ENCODE measurements at places on chromosomes 1 and 21.

DNA sequence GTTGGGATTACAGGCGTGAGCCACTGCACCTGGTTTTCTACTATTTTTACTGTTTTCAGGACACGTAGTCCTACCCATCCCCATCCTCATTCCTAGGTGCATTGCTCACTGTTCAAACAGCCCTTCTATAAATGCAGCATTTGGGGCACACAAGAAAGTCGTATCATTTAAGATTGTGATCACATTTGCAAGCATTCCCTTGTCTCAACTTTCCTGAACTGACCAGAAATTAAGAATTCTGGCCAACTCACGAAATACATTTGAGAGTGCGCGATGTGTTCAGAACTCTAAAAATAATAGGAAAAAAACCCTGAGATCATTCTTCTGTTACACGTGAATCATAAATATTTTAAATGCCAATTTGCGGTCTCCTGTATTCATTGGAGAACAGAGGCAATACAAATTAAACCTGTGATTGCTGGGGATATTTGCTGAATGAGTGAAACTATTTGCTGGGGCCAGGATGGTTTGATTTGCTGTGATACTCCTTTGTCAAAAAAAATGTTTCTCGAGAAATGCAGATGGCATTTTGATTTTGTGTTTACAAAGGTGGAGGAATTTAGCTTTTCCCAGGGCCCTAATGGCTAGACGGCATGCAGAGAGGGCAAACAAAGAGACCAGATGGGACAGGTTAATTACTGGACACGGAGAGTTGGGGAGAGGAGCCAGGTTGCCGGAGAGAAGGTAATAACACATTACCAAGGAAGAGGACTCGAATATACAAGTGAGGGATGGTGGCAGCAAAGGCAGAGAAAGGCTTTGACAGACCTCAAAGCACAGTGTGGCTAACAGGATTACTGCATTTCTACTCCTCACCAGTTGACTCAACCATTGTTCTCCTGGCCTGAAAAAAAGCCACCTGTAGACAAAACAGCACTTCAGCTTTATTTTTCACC is 38.4 kb downstream of the STPG1 start:
- no peak for DNase-seq

DNA sequence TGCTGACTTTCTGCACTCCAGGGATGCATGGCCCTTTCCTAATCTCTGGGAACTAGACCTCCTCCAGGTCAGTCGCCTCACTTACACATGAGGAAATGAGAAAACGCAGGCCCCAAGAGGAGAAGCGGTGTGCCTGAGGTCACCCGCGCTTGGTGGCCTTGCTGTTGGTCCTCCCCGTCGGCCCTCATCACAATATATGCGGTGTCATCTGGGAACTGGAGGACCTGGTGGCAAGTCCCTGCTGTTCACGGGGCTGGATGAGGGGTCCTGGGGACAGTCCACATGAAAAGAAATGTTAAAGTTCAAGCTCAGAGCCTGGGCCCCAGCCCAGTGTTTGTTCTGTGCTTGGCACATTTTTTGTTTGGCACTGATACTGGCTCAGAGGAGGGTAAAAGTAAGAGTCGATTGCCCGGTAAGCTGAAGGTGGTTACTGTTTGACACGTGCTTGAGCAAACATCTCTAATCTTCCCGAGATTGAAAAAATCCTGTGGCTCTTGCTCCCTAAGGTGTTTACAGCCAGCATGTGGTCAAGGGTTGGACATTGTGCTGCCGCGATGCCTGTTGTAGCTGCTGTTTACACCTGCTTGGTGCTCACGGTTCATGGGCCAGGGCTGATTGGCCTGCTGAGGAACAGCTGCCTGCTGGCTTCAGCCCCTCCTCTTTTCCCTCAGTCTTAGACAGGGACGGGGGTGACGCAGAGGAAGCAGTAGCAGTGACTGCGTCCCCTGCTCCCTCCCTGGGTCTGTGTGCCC is 5.2 kb downstream of the COQ8A start:
- no peak for DNase-seq

GRCh38 chr1:115677182-115677555 is 35.4 kb downstream of the VANGL1 start:
- DNase-seq, result peak; percentile 31

- no peak for DNase-seq
These were observed 111.8 kb downstream of the MAN1A2 start for GRCh38 chr1:117479086-117479485.

GRCh38 chr1:193486671-193487229 is 300.3 kb upstream of the B3GALT2 start:
- no peak for DNase-seq

DNA sequence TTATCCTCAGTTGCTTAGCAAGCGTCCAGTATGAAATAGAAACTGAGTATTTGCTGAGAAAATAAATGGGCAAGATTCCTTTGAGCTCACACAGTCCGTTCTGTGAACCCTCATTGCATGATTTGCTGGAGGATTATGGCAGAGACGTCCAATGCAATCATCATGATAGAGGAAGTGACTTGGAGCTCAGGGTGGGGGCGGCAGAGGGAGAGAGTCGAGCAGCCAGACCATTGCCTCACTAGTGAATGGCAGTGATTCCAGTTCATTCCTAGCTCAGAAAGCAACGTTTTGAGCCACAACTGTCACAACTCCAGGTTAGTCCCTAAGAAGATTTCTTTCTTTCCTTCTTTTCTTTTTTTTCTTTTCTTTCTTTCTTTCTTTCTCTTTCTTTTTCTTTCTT is 27.5 kb upstream of the COL9A2 start:
- no peak for DNase-seq

DNA sequence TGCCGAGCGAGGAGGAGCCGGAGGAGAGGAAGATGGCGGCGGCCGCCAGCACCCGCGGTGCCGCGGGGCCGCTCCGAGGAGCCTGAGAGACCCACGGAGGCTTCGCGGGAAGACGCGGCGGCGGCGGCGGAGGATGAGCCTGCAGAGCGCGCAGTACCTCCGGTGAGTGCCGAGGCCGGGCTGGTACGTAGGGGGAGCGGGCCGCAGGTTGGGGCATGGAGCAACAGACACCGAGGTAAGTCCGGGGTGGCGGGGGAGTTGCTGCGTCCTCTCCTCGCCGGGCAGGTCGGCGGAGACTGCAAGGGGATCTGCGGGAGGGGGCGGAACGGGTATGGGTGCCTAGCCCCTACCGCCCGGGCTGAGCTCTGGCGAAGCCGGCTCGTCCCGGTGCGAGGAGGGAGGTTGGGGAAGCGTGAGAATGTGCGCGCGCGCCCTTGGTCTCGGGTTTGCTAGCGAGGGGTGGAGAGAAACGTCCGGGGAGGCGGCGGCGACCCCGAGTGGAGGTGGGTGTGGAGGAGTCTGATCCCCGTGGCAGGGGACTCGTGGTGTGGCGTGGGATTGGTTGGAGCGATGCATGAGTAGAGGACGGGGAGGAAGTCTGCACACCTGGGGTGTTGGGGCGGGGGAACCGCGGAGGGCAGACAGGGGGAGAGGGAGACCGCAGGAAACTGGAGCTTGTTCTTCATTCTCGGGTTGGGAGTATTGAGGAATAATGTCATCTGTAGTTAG is at the start of gene SMG7:
SMG7 (plus strand) TSS at position 12 of the 729 bp plus-strand sequence; CDS start at position 134, 122 bp downstream.
- no peak for DNase-seq

- DNase-seq, result no peak
These were observed 68.0 kb downstream of the TRIM11 start for GRCh38 chr1:228338521-228339051.

- DNase-seq, result no peak
These were observed 125.4 kb downstream of the ZZZ3 start for GRCh38 chr1:77557053-77557452.

- DNase-seq, result no peak
These were observed 24.7 kb downstream of the INAVA start for GRCh38 chr1:200919386-200919785.

DNA sequence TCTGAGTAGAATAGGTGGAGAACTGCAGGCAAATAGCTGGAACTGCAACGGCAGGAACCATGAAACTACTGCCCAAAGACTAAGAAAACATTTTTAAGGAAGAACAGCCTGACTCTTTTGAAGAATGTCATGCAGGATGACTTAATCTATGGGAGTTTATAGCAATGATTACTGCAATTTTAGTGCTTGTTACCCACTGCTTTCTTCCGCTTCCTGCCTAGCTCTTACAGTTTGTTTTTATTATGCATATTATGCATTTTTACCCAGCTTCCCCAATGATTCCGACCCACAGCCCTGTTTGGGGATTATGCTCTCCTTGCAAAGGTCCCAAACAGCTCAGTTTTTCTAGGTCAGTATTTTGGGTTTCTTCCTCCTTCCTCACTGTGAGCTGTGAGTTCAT is 71.2 kb downstream of the PCNX2 start:
- DNase-seq, result no peak

DNA sequence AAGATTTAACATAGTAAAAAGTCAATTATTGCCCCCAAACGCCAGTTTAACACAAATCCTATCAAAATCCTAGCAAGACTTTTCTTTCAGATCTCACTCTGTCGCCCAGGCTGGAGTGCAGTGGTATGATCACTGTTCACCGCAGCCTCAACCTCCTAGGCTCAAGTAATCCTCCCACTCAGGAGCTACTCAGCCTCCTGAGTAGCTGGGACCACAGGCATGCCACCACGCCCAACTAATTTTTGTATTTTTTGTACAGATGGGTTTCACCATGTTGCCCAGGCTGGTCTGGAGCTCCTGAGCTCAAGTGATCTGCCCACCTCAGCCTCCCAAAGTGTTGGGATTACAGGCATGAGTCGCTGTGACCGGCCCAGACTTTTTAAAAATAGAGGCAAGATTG is 4.8 kb downstream of the SNIP1 start:
- DNase-seq, result no peak

DNA sequence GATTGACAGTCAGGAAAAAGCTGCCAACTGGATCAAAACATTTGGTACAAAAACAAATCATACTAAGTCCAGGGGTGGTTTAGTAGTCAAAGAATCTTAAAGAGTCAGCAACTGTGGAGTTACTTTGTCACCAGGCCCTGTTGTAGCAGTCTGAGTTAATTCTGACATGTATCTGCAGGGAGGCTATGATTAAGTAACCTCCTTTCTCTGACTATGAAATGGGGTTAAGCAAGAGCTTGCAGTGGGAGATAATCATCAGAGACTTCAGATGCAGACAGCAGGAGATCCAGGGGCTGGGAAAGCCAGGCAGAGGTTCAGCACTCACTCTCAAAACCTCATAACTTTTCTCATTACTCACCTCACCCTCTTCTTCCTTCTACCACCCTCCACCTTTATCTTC is 99.2 kb upstream of the BTG3 start:
- DNase-seq, result no peak

DNA sequence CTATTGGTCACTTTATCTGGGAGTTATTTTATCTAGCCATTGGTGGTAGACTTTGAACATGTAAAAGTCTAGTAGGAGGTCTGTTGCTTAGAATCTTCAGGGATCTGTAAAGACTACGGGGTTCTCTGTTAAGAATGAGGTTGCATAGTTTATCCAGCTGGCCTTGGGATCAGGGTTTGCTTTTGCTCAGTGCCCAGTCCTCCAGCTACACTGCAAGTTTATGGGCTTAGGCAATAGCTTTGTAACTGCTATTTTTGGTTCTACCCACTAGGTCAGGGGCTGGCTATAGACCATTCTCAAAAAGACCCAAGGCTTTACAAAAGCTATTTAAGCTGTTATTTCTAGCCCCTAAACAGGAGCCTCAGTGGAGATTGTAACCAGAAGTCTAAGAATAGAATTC is 9.8 kb downstream of the SH3GLB1 start:
- DNase-seq, result no peak

DNA sequence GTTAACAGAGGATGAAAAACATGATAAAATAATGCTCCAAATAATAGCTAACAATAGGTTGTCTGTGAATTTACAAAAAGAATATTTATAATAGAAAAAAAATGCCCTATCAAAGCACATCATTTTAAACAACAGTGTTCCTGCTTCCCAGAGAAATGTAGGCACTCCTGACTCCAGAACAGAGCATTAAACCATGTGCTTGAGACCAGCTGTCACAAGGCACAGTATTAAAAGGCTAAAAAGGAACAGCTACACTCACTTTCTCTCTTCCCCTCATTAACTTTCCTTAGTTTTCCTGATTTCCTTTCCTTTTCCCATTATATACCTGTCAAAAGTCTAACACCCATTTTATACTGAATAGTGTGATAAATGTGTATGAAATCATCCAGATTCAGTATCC is 10.9 kb downstream of the VAV3 start:
- no peak for DNase-seq

DNA sequence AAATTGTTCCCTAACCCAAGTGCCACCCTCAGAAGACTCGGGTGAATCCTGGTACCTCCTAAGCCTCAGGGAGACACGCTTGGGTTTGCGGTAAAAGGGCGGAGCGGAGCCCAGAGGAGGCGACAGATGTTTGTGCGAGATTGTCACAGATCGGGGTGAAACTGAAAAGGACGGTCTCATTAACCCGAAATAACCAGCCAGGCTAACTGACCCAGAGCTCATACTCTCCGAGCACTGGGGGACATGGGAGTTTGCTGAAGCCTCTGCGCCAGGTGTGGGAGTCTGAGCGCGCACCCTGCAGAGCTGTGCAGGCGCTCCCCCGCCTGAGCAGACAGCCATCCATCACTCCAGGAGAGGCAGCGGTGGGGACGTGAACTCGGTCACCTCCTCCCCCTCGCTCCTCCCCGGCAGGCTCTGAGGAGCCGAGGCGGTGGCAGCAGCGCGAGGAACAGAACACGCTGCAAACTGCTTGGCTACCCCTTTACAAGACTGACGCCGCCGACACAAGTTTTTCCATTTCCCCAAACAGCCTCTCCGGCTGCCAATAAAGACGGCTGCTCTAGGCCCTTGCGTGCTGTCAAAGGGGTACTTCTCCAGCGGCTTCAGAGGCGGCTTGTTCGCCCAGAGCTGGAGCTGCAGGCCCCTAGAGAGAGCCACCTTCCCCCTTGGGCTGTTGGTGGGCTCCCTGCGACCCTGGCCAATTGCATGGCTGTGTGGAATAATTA is 43.5 kb downstream of the RRAGC start:
- peak; percentile 68 for DNase-seq

GRCh38 chr1:174990382-174990999 is 9.3 kb upstream of the CACYBP start:
- no peak for DNase-seq

GRCh38 chr1:73761559-73761958 is 436.4 kb downstream of the LRRIQ3 start:
- no peak for DNase-seq

GRCh38 chr1:167790117-167790516 is 68.3 kb downstream of the MPZL1 start:
- no peak for DNase-seq

- DNase-seq, result no peak
These were observed 8.8 kb upstream of the COL16A1 start for GRCh38 chr1:31712630-31713029.

GRCh38 chr1:156897078-156897825 is 3.7 kb downstream of the PEAR1 start:
- DNase-seq, result no peak

DNA sequence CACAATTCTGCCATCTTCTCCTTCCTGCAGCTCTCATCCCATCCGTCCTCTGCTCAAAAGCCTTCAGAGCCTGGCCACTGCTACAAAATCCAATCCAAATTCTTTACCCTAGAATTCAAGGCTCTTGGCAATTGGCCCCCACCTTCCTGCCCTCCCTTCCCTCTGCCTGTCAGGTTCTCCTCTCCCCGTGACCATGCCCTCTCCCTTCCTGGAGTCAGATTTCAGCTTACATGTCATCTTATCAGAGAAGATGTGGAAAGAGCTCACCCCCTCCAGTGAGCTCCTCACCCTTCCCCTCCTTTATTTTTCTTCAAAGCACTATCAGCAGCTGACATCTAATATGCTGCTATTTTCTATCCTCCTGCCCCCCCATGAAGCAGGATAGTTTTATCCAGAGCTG is 86.9 kb downstream of the GRIK3 start:
- DNase-seq, result no peak

GRCh38 chr1:65477414-65478378 is 57.2 kb downstream of the LEPR start:
- DNase-seq, result no peak

Data from renal cortex interstitium (tissue), 15 donors.